T-cell (primary cell): ENCODE measurements at places on chromosomes 1 and 21.

DNA sequence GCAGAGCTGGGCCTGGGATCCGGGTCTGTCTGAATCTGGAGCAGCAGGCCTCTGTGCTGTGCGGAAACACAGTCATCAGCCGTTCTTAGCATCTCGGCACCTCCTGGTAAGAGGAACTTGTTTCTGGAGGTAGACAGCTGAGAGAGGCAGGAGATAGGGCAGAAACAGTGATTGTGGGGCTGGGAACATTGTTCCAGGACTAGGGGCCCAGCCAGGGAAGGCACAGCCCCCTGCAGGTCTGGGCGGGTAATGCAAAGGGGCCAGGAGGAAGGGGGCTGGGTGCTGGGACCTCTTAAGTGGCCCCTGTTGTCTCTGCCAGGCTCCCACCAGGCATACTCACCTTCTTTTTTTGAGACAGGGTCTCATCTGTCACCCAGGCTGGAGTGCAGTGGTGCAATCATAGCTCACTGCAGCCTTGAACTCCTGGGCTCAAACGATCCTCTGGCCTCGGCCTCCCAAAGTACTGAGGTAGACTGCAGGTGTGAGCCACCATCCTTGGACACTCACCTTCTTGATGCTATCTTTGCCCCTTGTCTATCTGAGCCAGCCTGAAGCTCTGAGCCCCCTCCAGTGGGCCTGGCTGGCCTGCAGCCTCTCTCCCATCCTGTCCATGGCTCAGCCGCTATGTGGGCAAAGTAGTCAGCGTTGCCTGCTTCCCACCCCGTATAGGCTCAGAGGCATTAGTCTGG lies 134.3 kb upstream of the ZBTB40 start:
- no peaks in the 10 kb centered on the region for H3K36me3 ChIP-seq
- H3K4me3 ChIP-seq, result no peak overlapping the region
- H3K27me3 ChIP-seq, result peaks cover 2% of the 10 kb centered on the region
- DNase-seq, result no peak
- no peak overlapping the region for H3K27ac ChIP-seq

DNA sequence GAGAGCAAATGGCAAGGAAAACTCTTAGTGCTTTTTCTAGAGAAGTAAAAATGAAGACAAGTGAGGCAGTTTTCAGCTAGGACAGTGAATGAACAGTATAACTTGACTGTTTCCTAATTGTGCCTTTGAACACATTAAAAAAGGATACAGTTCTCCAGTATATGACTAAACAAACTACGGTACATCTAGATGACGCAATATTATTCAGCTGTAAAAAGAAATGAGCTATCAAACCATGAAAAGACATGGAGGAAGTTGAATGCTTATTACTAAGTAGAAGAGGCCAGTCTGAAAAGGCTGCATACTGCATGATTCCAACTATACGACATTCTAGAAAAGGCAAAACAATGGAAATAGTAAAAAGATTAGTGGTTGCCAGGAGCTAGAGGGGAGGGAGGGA lies 206.3 kb downstream of the SIPA1L2 start:
- no peaks in the 10 kb centered on the region for H3K27me3 ChIP-seq
- no peak overlapping the region for H3K4me3 ChIP-seq
- no peak overlapping the region for H3K27ac ChIP-seq

- no peaks in the 10 kb centered on the region for H3K36me3 ChIP-seq
- no peak overlapping the region for H3K4me3 ChIP-seq
- H3K27ac ChIP-seq, result no peak overlapping the region
These were observed 22.1 kb downstream of the ATP1B1 start for GRCh38 chr1:169128562-169128961.

GRCh38 chr1:74429580-74429979 lies 82.8 kb downstream of the LRRC53 start:
- H3K27me3 ChIP-seq, result no peaks in the 10 kb centered on the region
- H3K4me1 ChIP-seq, result no peaks in the 10 kb centered on the region
- no peaks in the 10 kb centered on the region for H3K36me3 ChIP-seq

DNA sequence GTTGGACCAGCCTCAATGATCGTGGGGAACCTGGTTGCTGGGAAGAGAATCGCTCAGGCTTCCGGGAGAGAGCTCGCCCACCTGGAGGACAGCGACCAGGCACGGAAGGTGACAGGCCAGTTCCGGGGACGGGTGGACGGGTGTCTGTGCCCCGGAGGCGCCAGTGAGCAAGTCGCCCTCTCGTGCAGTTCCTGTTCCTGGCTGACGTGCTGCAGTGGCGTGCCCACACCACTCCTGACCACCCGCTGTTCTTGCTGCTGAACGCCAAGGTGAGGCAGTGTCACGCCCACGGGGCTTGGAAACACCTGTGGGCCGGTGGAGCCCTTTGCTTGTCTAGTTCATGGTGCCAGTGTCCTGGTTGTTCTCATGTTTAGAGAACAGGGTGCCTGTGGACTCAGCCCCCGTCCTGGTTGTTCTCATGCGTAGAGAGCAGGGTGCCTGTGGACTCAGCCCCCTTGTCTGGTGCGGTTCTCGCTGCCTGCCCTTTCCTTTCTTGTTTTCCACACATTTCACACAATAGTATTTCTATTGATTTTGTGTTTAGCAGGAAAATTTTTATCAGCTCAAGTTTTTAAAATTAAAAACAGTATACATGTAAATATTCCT lies 53.1 kb downstream of the S100B start:
- peaks cover 69% of the 10 kb centered on the region for H3K4me1 ChIP-seq
- H3K27ac ChIP-seq, result peak overlapping the region; percentile 85
- H3K36me3 ChIP-seq, result peaks cover 3% of the 10 kb centered on the region
- H3K4me3 ChIP-seq, result no peak overlapping the region
- DNase-seq, result peak; percentile 25

- peaks cover 17% of the 10 kb centered on the region for H3K36me3 ChIP-seq
- no peak overlapping the region for H3K27ac ChIP-seq
- no peaks in the 10 kb centered on the region for H3K4me1 ChIP-seq
These were observed 28.0 kb downstream of the BLZF1 start for GRCh38 chr1:169395955-169396354.
